Effector CD8-positive, alpha-beta T cell (primary cell): ENCODE measurements at places on chromosomes 7 and 10.

DNA sequence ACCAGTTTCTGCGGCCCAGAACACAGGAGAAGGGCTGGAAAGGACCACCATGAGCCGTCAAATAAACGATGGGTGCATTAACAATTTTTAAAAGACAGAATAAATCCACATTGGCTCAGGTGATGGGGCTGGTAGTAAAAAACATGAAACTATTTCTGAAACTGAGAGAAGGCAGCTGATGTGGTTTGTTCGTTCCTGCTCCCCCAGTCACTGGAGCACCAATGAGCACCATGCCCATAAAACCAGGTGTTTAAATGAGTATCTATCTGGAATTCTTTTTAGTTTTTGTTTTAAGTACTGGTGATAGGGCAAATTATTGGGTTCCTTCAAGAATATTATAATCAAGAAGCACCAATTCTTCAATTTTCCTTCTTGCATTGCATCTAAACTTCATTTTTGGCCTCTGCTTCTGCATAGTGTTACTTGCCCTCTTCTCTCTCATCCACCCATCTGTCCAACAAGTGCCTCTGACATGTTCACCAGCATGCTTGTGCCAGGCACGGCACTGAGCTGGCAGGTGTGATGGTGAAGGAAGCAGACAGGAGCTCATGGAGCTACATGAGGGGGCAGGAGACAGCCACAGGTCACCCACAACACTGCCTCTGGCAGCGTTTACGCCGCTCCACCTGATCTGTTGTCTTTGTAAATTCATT is 65.5 kb downstream of the LARP4B start:
- no peak for DNase-seq

DNA sequence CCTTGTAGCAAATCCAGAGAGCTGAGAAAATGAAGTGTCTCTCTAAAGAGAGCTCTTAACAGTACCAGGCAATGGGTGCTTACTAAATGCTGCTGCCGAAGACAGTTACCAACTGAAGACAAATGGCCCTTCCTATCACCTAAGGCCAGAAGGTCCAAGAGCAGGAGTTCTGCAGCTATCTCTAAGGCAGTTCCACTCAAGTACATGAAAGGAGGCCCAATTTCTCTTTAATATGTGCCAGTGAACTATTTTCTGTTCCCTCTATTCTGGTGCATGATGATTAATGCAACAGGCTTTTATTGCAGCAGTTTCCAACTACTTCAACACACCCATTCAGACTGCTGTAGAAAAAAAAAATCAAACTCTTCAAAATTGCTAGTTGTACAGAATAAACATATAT is 122.5 kb downstream of the SLC25A13 start:
- no peak for DNase-seq

GRCh38 chr10:75254739-75255138 is 19.0 kb upstream of the COMTD1 start:
- no peak for DNase-seq

DNA sequence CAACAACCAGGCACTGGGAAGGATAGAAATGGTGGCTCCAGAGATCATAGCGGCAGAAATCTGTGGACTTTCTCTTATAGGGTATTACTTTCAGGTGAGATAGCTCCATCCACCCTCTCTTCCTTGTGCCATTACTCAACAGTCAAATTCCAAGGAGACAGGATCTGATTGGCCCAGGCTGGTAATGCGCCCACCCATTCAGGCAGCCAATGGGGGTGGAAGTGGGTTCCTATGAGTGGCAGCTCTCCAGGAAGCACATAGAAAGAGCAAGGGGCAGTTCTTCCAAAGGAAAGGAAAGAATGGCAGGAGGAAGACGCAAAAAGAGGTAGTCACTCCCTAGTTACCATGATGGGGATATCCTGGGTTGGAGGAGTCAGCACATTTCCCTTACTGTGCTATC is 94.4 kb downstream of the STRA8 start:
- DNase-seq = no peak

DNA sequence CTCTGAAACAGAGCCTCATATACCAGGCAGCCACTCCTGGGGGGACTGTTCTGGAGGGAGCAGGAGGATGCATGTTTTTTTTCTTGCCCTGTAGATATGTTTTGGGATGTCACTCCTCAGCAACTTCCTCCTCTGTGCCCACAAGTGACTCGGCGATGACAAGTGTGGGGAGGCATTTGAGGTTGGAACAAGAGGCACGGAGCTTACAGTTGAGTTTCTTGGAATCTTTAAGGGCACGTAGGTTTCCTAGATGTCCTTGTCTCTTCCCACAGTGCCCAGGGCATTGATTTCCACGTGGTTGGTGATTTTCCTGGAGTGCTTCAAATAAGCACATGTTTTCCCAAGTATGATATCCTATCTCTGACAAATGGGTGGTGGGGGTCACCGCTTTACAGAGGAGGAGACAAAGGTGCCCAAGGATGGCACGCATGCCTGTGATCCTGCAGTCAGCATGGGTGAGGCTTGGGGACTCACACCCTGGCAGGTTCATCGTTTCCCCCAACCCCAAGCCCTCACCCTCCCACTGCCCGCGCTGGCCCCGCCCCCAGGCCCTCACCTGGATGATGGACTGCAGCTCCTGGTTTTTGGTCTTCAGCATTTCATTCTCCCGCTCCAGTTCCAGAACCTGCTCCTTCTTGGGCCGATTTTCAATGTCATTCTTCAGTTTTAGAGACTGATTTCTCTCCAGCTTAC is 95.2 kb upstream of the GNA12 start:
- DNase-seq = no peak

DNA sequence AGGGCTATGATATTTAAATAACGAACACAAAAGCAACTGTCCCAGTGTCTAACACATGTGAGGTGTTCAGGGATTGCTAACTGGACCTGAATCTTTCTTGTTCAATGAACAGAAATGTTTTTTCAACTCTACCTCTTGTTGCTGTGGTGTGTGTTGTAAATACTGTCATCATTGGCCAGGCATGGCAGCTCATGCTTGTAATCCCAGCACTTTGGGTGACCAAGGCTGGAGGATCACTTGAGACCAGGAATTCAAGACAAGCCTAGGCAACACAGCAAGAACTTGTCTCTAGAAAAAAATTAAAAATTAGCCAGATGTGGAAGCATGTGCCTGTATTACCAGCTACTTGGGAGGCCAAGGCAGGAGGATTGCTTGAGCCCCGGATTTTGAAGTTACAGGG is 1250.9 kb downstream of the TYW1 start:
- DNase-seq = no peak

DNA sequence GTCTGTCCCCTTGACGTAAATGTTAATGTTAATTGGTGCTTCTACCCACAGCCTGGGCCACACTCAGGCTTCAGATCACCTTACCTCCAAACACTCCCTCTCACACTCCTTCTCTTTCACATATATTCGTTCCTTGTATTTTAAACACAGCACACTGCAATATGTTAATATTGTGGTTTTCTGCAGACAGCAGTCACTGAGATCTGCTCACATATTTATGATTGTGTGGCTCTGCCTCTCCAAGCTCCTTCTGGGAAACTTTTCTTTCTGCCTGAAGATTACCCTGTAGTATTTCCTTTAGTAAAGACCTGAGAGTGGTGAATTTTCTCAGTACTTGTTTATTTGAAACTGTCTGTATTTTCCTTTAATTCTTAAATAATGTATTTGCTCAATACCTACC is 104.7 kb downstream of the VWC2 start:
- no peak for DNase-seq

DNA sequence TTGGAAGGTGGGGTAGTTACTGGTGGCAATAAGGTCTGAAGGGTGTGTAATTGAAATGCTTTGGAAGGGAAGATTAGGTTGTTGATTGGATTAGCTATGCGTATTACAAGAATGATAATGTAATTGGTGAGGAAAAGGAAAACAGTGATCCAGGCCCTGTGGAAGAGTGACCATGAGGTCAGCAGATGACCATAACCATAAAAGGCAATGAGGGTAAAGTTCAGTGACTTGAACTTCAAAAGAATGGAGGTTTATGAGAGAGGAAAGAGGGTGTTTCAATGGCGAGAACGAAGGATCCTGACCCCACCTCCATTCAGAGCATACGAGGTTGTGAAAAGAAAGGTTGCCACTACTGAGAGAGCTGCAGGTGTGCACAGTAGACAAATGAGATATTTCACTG is 439.7 kb downstream of the CCSER2 start:
- no peak for DNase-seq

DNA sequence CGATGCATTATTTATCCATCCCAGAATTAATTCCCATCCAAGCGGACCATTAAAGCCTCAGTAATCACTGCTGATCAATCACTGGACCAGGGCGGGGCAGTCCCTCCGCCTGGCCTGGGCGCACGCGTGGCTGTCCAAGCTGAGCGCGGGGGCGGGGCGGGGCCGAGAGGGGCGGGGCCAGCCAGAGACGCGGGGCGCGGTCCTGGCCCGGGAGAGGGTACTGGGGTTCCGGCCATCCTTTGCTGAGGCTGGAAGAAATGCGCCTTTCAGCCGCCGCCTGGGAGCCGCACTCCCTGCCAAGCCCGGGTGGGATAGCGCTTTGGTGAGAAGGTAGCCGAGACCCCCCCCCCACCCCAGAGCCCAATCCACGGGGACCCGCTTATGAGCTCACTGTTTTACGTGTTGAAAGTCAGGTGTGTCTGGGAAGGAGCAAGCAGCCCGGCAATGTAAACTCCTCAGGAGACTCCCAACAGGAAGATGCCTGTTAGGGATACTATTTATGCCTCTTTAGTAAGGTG is at the start of gene ARHGAP22:
ARHGAP22 (minus strand) TSS at position 83 of the 518 bp plus-strand sequence. CDS start 277 bp downstream, outside the sequence.
- no peak for DNase-seq

DNA sequence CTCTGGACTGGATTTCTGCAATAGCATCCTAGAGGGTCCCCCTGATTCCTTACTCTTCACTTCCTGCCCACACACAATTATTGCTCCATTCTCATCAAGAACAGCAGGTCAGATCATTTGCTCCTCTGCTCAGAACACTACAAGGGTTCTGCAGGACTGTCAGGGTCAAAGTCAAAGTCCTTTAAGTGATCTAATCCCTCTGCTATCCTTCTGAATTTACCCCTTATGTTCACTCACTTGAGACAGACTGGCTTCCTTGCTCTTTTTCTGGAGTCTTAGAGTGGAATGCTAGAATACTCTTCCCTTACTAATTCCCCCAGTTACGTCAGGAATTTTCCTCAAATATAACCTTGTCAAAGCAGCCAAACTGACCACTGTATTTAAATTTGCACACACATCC is 7.5 kb upstream of the POT1 start:
- DNase-seq = no peak

DNA sequence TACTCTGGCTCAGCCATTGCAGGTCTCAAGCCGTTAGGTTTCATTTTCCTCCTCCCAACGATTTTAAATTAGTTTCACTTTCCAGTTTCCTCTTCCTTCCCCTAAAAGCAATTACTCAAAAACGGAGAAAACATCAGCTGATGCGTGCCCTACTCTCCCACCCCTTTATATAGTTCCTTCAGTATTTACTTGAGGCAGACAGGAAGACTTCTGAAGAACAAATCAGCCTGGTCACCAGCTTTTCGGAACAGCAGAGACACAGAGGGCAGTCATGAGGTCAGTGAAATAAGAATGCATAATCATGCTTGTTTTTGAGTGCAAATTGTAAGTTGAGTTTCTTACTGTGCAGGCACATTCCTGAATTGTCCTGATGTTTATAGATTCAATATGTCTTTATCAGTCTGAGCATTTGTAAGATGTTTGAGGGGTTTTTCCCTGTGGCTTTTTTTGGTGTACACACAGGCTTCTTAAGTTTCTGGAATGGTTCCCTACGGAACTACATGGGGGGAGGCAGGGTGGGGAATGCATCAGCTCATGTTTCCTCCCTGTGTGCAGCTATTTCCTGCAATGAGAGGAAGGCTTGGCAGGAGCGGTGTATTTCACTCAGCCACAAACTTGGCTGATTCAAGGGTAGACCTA is at the start of gene IFIT3:
IFIT3 (plus strand) TSS at position 195 of the 639 bp plus-strand sequence; CDS start at position 272, 77 bp downstream.
- DNase-seq = no peak

DNA sequence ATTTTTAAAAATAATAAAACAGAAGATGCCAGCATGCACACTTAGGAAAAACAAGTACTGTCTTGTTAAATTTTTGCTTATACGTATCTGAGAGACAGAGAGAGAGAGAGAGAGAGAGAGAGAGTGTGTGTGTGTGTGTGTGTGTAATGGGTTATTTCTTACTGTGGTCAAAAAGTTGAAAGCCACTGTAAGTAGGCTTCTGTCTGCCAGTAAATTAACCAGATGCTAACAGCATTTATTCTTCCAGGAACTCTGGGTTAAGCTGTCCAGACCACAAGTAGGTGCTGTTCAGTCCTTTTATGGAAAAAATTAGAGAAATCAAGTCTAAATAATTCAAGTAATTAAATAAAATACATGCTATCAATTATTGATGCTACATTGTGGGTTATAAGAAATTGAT is 39.7 kb downstream of the RNF32 start:
- DNase-seq = no peak

- peak; percentile 43 for DNase-seq
These were observed 116.1 kb downstream of the RNF216 start for GRCh38 chr7:5665094-5666025.

DNA sequence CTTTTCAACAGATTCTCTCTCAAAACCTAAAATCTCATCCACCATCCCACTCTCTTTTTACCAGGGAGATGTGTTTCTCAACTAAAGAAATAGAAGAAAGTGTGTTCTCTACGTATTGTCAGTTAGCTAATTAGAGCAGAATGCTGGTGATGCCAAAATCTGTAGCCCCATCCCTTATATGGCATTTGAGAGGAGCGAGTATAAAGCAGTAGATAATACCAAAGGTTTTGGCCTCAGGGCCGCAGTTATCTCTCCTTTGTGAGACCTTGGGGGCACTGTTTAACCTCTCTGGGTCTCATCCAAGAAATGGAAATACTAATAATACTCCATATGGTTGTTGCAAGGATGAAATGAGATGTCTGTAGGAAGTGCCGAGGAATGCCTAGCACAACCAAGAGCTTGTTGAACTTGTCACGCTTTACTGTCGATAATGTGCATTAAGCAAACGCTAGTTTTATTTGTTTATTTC is 456 bp upstream of the DLD start:
- DNase-seq = no peak

DNA sequence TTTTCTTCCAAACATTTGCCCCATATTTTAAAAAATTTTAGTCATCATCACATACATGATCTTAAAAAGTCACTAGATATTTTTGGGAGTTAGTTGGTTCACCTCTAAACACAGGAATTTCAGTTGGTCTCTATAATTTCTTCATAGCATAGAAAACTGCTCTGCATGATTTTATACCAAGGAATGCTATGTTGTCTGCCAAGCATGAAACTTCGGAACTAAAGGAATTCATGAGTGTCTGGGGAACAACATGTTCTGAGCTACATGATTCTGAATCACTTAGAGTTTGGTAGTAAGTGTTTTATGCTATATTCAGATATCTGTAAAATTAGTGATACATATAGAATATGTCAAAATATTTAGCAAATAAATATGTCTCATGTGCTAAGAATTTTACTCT is 957.8 kb downstream of the GATA3 start:
- DNase-seq = no peak
